Sciatic nerve (tissue), 2 donors: ENCODE measurements at places on chromosomes 12 and 14.

DNA sequence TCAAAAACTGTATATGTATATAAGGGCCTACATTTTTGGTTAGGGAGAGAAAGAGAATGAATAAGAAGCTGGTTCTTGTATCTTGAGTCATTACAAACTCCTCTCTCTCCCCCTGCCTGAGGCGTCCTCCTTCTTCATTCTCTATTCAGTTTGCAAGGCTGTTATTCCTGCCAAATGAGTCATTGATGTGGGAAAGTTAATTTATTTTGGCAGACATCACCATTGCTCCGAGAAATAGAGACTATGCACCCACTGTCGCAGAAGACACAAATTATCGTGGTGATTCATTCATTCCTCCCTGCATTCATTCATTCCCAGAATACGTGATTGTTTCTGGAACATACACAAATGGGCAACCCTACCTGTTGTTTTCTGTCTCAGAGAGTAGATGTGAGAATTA is 112.5 kb upstream of the MED13L start:
- no peak for DNase-seq

DNA sequence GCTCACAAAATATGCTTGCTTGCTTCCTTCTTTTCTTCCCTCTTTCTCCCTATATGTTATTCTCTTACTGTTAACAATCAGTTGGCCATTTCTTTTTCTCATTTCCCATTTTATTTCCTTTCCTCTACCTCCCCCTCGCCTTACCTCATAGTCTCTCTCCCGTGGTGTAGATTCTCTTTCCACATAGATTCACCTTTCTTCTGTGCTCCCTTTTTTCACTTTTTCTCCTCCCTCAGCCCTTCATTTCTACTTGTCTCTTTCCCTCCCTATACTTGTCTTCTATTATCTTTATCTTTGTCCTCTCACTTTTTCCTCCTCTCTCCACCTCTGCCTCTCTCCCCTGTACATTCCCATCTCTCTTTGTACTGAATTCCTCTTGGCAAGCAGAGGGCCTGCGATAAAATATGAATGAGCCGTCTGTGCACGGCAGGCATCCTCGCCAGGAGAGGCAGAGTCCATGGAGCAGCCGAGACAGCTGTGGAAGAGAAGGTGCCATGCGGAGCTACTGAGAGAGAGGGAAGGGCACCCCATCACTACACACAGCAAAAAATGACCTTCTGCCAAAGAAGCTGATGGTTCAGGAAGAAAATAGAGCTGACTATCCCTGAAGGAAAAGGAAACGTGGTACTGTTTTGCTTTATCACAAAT is 12.1 kb downstream of the C14orf93 start:
- DNase-seq = no peak

DNA sequence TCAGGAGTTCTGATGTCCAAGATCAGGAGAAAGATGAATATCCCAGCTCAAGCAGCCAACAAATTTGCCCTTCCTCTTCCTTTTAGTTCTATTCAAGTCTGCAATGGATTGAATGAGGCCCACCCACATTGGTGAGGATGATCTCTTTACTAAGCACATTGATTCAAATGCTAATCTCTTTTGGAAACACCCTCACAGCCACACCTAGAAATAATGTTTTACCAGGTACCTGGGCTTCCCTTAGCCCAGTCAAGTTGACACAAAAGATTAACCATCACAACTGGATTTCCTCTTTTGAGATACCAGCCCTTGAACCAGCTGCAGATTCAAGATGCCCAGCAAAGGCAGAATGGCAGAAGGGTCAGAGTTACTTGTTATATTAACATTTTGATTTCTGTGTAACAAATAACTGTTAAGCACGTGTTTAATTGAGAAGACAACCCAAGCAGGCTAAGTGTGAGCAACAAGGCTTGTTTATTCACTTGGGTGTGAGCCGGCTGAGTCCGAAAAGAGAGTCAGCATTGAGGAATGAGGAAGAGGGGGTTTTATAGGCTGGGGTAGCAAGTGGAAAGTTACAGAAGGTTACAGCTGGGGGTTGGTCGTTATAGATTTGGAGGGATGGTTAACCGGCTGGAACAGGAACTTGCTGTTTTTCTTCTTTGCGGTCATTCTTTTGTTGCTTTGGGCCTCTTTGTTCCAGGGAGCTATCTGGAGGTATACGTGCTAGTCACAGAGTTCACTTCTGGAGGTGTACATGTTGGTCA is 180.3 kb downstream of the EMP1 start:
- DNase-seq = no peak

DNA sequence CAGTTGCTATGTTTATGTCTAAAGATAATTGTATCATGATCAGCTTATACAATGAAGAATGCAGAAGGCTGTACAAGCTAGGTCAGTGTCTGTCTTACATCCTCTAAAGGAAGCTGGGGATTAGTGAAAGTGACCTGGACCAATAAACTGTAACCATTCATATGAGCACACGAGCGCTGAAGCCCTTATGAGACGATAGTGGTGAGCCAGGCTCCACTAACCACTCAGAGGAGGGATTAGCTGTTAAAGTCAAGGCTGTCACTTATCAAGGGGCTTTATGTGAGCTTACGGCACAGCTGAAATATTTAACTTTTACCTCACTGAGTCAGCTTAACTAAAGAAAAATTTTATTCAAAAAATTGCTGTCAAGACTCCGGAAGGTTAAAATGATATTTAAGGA is 30.3 kb downstream of the NDUFA12 start:
- no peak for DNase-seq

- DNase-seq = no peak
Observed at GRCh38 chr12:112350593-112351592, 31.3 kb downstream of the HECTD4 start.

- DNase-seq = no peak
Observed at GRCh38 chr12:91239481-91239880, 56.9 kb upstream of the DCN start.

GRCh38 chr14:104881369-104881979 is 16.4 kb downstream of the CEP170B start:
- DNase-seq = no peak

DNA sequence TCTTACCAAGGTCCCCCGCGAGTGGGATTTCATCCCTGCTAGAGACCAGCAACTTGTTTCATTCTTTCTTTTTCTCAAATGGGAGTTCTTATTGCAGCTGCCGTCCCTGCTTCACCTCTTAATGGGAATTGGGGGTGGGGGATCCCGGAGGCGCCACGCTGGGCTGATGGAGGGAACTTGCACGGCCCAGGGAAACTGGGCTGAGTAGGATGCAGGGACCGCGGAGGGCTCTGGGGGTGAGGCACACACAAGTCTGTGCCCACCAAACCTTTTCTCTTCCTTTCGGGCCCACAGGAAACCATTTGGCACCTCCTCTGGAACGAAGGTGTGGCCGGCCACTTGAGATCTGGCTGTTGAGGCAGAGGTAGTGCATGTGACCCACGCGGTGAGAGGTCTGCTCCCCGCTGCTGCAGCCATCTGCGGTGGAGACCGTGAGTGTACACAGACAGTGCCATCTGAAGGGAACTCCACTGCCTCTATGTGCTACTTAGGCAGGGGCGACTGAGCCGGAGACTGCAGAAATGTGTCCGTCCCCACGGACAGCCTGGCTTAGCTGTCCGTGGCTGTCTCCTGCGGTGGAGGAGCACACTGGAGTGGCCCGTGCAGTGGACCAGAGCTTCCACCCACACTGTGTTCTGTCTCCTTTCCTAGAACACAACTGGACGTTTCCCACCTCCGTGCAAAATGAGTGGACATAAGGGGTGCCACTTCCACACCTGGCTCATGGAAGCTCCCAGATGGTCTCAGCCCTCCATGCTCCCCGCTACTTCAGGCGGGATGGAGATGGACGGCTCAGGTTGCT is 42.1 kb upstream of the TESC start:
- no peak for DNase-seq

GRCh38 chr14:59687663-59688062 is 111.1 kb upstream of the CCDC175 start:
- no peak for DNase-seq

GRCh38 chr14:104930526-104931303 is 6.0 kb downstream of the PLD4 start:
- peak; percentile 39 for DNase-seq

DNA sequence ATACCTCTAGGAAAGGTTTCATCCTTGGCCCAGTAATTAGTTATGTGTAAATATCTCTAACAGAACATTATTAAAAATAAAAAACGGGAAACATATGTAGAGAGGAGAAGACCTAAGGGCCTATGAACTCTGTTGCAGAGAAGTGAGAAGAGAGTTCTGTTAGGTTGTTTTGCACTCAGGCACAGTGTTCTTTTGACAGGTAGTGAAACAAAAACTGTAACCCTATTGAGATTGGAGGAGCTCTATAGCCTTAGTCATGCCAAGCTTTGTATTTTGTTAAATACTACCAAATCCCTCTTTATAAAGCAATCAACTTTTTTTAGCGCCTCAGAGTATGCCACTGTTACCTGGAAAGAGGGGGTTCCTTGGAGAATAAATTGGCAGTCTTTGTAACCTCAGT is 77.6 kb downstream of the CNTN1 start:
- no peak for DNase-seq

GRCh38 chr14:61747342-61747741 is 14.9 kb upstream of the SNAPC1 start:
- no peak for DNase-seq
